ENCODE measurements at places on chromosomes 11 and 22.

DNA sequence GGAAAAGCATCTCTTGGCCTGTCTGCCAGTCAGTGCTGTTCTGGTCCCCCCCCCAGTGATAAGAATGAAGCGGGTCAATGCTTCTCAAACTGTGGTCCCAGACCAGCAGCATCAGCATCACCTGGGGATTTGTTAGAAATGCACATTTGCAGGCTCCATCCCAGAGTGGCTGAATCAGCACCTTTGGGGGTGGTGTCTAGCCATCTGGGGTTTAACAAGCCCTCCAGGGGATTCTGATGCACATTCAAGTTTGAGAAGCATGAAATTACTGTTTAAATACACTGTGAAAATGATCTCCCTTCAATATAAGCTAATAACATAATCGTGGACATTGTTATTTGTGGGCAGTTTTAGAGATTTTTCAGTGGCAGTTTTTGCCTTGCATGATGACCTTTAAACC, 133.5 kb downstream of the MYO18B start:
- no peak for DNase-seq

DNA sequence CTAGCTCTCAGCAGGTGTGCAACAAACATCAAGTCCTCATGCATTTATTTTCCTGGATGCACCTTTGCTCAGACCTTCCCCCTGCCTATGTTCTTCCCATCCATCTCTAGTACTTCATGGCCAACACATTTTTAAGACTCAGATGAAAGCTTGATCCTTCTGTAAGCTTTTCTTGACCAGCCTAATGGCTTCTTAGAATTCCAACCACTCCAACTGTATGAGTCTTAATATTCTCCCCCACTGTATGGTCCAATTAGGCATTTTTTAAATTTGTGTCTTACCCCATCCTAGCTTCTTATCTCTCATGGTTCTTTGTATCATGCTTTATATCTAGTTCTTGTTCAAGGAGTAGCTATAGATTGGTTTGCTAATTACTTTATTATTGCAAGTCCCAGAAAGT, 44.8 kb downstream of the TENM4 start:
- DNase-seq, result no peak

DNA sequence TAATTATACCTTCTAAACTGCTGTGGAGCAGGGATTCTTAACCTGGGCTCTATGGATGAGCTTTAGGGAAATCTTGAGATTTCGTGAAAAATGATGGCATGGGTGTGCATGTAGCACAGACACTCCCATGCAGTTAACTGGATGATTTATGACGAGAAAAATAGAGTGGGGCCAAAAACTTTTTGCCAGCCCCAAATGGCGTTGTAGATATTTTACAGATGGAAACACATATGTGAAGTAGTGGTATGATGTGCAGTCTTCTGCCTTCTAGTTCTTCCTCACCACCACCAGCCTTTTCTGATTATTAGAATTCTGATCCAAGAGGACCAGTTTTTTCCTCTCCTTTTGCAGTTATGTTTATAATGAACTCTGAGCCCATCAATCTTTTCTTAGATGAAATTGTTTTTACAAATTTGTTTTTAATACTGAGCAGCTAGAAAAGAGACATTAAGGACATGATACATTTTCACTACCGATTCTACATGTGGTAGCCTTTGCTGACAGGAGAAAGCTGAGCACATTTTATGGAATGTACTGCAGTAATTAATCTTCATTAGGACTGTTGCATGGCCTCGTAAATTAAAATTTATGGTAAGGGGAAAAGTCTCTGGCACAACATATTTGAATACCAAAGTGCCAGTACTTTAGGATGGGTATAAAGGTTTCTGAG, 261.4 kb downstream of the DDX10 start:
- DNase-seq, result no peak

- no peak for DNase-seq
Observed at GRCh38 chr11:83682611-83682973, 396.4 kb upstream of the CCDC90B start.

GRCh38 chr11:14288189-14288935, 70.6 kb downstream of the RRAS2 start:
- DNase-seq, result no peak

DNA sequence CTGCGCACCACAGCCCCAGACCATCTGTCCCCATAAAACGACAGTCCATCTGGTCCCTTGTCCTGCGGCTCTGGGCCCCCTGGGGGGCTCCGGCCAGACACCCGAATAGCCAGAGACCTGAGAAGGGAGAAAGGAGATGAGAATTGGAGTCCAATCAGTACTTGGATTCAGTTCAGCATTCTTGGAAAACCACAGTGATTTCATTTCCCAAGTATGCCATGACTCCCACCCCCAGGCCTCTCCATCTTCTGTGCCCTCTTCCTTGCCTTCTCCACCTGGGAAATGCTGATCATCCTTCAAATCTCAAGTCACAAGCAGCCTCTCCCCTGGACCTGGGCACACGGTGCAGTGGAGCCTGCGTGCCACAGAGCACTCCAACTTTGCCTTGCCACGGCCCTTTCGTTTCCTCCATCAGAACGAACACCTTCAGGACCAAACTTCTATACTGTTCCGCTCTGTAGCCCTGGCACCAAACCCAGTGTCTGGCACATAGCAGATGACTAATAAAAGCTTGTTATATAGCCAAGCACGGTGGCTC, 10.9 kb upstream of the MFNG start:
- no peak for DNase-seq

- DNase-seq, result no peak
Observed at GRCh38 chr11:66624450-66624849, 8.0 kb downstream of the RBM14 start.

GRCh38 chr11:19995145-19995544, 165.1 kb downstream of the DBX1 start:
- DNase-seq, result no peak

DNA sequence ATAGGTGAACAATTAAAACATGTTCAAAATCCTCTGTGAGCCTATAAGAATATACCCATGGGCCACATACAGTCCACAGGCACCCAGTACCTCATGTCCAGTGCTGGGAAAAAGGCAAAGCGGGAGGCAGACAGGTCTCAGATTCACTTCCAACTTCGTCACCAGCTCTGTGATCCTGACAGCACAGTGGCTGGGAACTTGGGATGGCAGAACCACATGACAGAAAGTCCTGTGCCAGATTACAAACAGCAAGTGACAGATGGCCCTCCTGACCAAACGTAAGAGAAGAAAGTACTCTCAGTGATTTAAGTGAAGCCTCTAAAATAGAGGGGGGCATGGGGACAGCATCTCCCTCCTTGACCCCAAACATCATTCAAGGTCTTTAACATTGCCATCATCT, 5.8 kb downstream of the SLC1A2 start:
- DNase-seq, result no peak

DNA sequence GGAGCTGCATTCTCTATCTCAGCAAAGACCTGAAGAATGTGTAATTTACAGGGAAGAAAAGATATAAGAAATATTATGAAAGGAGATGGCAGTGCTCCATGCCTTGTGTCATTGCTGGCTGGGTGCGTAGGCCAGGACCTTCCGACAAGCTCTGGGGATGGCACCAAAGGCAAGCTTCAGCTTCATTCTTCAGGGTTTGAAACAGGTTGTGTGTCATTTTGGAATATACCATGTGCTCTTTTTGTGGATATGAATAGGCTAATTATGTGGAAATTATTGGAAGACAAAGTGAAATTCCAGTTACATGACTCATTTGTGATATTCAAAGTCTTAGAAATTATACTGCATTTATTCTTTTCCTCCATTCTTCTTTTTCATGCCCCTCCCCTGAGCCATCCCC, 5.7 kb upstream of the KIRREL3 start:
- DNase-seq, result no peak

DNA sequence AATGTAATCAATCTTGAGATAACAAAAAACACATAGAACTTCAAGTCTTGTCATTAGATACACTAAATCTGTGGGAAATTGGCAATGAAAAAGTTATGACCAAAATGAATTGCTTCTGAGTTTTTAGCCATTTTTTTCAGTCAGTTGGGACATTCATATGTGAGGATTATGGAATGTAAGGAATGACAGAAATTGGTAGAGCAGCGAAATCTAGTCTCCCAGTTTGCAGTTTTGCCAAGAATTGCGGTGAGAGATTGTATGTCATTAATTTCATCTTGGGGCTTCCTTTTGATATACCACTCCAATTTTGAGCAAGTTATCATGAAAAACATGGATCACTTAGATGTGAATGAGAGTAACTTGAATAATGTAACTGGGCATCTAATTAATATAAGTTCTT, 49.9 kb downstream of the SIK2 start:
- DNase-seq, result no peak

DNA sequence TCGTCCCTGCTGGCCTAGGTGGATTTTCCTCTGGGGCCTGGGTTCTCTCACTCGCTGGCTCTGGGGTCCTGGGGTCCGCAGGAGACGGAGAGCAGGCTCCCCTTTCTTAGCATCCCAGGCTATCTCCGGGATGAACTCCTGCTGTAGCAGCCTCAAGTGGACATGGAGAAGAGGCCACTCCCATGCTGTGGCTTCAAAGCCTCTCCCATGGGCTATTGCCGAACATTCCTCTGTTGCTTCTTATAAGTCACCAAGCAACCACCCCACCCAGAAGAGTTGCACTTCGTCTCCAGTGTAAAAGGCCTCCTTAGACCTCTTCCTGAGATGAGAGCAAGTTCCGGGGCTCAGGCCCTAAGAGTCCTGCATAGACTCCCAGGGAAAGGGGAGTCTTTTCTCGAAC, 124.0 kb upstream of the RCN1 start:
- DNase-seq, result no peak
